ENCODE measurements at places on chromosomes 13 and 19.
A peak's percentile ranks its signal among the peaks of the same experiment; 100 is the strongest.

GRCh38 chr13:49597043-49597641 lies 11.8 kb upstream of the RCBTB1 start:
- DNase-seq, result no peak

DNA sequence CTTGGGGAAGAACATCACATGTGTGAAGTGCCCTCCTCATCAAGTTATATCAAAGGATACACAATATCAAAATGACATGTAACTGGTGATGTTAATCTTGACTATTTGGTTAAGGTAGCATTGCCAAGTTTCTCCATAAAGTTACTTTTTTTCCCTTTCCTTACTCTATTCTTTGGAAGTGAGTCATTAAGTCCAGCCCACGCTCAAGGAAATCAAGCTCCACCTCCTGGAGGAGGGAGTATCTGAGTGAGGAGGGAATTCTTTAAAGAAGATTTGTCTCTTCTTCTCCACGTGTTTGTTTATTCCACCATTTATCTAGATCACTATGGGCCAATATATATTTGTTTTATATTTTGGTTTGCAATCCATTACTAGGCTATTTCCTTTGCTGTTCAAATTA lies 33.6 kb upstream of the FNDC3A start:
- no peak for DNase-seq

- DNase-seq, result no peak
Measured at GRCh38 chr19:50994129-50994528, 7.3 kb downstream of the KLK8 start.

- DNase-seq, result no peak
Measured at GRCh38 chr19:49297403-49297802, 27.6 kb downstream of the SLC6A16 start.

DNA sequence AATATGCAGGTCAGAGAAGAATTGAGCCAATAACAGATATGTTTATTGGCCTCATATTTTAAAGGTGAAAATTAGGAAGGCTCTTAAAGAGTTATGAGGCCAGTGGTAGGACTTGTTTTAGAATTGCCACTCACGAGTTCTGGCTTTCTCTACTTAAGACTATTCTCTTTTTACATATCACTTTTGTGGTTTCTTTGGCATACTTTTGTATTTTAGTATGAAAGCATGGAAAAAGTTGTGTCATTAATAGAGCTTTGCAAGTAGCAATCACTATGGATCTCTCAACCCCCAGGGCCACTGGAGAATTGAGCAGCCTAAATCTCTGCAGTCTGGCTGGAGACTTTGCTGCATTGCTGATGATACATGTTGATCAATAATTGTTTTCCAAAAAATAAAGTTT lies 64.6 kb upstream of the SOX21 start:
- DNase-seq, result no peak

- no peak for DNase-seq
Measured at GRCh38 chr13:26412263-26412662, 145.2 kb upstream of the WASF3 start.

- no peak for DNase-seq
Measured at GRCh38 chr19:11127905-11128304, 27.7 kb downstream of the SPC24 start.

- no peak for DNase-seq
Measured at GRCh38 chr13:50917572-50917971, 8.0 kb downstream of the RNASEH2B start.

DNA sequence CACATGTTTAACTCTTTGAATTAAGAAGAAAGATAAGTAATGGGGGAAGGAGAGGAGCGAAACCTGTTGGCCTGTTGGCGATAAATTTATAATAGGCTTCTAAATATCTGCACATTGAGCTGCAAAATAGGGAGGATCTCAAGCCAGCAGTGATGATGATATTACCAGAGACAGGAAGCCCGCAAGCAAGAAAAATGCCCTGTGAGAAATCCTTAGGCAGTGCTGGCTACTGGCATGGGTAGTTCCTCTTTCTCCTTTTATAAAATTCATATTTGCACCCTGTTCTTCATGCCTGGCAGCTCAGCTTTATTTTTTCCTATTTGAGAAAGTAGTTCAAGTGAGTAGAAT lies 858 bp upstream of the USP12 start:
- DNase-seq, result no peak

DNA sequence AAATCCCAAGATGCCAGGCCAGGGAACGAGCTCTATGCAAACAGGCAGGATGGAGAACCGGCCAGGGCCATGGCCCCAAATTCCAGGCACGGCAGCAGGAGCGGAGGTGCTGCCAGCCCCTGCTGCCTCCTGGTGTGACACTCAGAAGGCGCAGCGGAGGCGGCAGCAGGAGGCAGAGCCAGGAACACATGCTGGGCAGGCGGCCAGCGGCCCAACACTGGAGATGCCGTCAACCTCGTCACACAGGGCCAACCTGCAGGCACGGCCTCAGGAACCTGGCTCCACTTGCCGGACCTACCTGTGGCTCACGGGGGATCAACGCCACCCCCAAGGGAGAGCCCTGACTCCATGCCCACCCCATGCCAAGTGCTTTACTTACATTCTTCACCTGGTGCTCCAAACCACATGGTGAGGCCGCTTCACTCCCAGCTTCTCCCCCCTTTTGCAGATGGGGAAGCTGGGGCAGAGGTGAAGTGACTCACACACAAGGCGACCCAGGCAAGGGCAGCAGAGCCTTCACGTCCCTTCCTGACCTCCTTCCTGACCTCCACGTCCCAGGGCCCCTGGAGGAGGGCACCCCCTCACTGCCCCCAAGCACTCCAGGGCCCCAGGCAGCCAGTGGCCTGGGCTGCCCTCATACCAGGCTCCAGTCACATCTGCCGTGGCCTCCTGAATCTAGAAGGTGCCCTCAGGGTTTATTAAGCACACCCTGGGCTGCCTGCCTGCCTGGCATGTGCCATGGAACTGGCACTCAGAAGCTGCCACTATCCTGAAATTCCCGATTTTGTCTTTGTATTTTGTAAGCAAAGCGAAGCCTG lies 43.5 kb downstream of the GGACT start:
- DNase-seq, result peak; percentile 41

DNA sequence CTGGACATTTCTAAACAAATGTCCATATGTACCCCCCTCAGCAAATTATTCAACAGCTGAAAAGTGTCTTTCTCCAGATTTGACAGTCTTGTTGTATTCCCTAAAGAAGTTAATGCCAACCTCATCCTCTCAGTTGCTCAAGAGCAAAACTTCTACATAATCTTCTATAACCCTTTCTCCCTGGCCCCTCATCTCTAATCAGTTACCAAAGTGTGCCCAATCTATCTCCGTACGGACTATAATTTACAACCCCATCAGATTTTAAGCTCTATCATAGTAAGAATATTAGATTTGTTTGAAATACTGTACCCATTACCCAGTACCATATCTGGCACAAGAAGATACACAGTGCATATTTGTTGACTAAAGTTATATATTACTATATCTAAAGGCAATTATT lies 101.5 kb downstream of the FGF14 start:
- no peak for DNase-seq

DNA sequence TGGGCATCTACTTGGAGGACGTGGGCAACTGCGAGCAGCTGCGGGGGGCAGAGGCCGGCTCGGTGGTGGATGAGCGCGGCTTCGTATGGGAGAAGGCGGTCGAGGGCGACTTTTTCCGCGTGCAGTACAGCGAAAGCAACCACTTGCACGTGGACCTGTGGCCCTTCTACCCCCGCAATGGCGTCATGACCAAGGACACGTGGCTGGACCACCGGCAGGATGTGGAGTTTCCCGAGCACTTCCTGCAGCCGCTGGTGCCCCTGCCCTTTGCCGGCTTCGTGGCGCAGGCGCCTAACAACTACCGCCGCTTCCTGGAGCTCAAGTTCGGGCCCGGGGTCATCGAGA lies 10.3 kb upstream of the STRN4 start:
- DNase-seq, result no peak

DNA sequence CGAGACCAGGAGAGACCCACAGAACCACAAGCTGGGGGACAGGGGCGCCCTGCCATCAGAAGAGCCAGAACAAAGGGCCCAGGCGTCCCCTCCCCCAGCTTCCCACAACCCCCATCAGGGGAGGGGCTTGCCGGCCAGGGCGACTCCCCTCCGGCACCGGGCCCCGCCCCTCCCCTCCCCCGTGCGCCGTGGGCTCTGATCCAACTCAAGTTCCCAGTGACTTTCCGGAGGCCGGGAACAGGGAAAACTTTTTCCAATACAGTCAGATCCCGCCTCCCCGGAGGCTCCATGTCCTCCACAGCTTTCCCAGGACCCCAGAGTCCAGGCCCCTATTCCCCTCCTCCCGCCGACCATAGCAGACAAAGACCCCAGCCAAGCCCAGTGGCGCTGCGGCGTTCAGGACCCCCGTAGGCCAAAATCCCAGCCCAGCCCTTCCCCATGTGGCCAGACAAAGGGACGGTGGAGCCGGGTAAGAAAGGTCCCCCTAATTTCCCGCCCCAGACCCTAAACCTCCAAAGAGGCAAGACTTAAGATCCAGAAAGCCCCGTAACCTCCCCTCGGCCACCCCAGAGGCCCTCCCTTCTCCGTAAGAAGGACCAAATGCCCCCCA lies 673 bp downstream of the TEAD2 start:
- DNase-seq, result no peak

GRCh38 chr19:35992907-35993765 lies 1.9 kb upstream of the SDHAF1 start:
- DNase-seq, result no peak

- no peak for DNase-seq
Measured at GRCh38 chr13:63910511-63910910, 2494.9 kb upstream of the PCDH20 start.

Measured in DMS153 (cell line).